ENCODE measurements at places on chromosomes 16 and 17. TPM values are rescaled to one million over a fixed set of nuclear protein-coding genes. Genes with fewer than 3 reads are reported as not detected.

The MYO15A gene
- total RNA-seq, result 1.6 TPM

The HSPB9 gene
- total RNA-seq, result not detected

The RAB11FIP4 gene
- total RNA-seq, result 16.4 TPM

The PTX4 gene
- total RNA-seq, result under 0.01 TPM

The ESRP2 gene
- 49.0 TPM for total RNA-seq

The C16orf89 gene
- not detected for total RNA-seq

The ASPHD1 gene
- total RNA-seq, result 2.4 TPM

The RHBDF1 gene
- 10.3 TPM for total RNA-seq

The DERL2 gene
- total RNA-seq, result 19.8 TPM

The RPRML gene
- not detected for total RNA-seq

The TANC2 gene
- 139 TPM for total RNA-seq

The CCDC144A gene
- 2.1 TPM for total RNA-seq

The DBF4B gene
- 0.51 TPM for total RNA-seq

The KRT17 gene
- 30,463 TPM for total RNA-seq

The OTOP2 gene
- total RNA-seq, result under 0.01 TPM

The ACSM2A gene
- not detected for total RNA-seq

The PRSS36 gene
- 1.3 TPM for total RNA-seq

The MYH2 gene
- not detected for total RNA-seq
